ENCODE measurements at places on chromosomes 16 and 17.

- no peak for DNase-seq
These were observed 236.4 kb downstream of the HS3ST3A1 start for GRCh38 chr17:13365331-13365730.

- DNase-seq, result no peak
These were observed at the start of gene PDE6G for GRCh38 chr17:81656118-81656743. PDE6G (minus strand) TSS chr17:81656542; CDS start chr17:81653305, 3,237 bp downstream.

- no peak for DNase-seq
These were observed 911 bp downstream of the ARL16 start for GRCh38 chr17:81682565-81683207.

DNA sequence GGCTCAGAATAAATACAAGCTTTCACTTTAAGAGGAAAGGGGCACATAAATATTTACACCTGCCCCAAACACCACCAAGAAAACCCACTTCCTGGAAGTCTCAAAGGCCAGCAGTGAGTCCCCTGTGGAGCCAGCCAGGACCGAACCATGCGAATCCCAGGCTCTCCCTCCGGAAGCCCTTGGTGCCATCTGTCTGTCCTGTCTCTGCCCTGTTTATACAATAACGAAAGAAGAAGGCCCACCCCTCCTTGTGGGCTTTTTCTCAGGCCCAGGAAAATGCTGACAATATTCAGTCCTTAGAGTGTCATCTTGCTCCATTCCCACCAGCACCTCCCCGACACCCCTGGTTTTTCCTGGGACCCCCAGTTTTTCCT lies 3.6 kb upstream of the SLC6A4 start:
- DNase-seq, result no peak

DNA sequence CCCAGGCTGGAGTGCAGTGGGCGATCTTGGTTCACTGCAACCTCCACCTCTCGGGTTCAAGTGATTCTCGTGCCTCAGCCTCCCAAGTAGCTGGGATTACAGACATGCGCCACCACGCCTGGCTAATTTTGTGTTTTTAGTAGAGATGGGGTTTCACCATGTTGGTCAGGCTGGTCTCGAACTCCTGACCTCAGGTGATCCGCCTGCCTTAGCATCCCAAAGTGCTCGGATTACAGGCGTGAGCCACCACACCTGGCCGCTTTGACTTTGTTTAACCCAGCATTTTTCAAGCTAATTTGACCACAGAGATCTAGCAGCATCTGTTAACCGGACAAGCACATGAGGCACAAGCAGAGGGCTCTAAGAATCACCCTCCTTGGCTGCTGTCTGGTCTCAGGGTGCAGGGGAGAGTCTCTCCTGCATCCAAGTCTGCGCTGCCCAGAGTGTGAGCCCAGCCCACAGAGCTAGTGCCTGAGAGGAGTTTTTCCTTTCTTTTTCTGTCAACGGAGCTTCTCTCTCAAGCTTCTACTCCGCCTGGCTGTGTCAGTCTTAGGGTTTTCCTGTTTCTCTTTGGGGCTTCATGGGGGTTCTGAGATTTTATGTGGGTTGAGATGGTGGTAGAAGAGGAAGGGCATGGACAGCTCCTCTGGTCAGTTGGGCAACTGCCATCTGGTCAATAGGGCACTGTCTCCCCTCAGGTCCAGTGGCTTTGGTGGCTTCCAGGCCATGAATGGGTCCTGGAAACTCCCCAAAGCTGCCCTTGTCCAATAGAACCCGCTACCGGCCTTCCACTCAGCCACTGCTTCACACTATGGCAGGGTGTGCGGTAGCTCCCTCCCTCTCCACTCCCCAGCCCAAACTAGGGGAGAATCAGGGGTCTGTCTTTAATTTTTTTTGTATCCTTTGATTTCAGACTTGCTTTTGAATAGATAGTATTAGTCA lies 59.6 kb downstream of the TNFRSF13B start:
- DNase-seq, result no peak

DNA sequence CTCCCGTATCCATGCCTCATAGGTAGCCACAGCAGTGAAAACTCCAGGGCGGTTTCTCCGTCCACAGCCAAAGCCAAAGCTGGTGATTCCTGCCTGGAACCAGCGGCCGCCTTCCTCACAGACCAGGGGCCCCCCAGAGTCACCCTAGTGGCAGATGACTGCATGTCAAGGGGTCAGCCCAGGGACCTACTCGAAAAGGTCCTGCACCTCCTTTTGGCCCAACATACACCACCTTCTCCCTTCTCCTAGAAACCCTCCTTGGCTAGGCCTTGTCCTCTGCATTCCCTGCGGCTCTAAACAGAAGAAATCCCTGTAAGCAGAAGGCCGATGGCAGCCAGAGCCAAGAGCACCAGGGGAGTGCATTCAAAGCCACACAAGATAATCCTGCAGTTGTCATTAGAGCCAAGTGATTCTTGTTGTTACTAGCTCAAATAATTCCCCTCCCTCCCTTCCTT lies 6.1 kb downstream of the PRSS36 start:
- DNase-seq, result no peak

- DNase-seq, result no peak
These were observed 17.2 kb downstream of the ADAM11 start for GRCh38 chr17:44775838-44776621.

- no peak for DNase-seq
These were observed 134.4 kb upstream of the NLRP1 start for GRCh38 chr17:5718726-5719125.

- DNase-seq, result no peak
These were observed 10.0 kb downstream of the SLC22A31 start for GRCh38 chr16:89190150-89190958.

DNA sequence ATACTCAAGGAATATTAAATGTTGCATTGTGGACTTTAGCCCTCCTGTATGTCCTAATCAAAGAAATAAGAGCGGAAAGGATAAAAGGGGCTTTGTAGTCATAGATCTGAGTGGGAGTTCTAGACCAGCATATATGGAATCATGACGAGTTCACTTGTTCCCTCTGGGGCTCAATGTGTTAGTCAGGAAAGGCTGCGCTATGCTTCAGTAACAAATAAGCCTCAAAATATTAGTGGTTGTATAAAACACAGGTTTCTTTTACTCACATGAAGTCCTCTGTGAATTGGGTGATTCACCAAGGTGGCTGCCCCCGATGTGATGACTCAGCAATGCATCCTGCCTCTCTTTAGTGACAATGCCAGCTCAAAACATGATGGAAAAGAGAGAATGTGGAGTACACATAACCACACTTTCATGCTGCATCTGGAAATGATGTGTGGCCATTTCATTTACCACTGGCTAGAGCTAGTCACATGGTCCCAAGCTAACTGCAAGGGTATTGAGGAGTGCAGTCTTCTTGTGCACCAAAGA lies 63.3 kb upstream of the IRX5 start:
- no peak for DNase-seq

DNA sequence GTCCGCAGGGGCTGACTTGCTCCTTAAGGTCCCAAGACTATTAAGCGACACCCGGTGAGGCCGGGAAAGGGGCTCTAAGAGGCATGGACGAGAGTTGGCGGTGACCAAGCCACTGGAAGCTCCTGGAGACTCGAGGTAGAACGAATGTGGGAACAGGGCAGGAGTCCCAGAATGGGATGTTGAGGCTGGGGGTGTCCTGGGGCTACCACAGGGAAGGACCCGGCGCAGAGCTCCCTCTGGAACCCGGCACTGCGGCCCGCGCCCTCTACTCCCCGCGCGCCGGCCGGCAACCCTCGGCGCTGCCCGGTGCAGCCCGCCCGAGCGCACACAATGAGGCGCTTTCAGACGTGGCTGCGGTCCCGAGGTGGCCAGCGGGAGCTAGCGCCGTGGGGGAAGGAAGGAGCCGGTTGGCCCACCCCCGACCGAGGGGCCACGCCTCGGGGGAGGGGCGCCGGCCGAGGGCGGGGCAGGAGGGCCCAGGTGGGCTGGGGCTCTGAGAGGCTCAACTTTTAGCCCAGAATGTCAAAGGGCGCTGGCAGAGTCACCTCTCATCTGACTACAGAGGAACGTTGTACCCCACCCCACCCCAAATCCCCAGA lies at the start of gene CHST6:
Gene CHST6 (minus strand): TSS at position 366 of the 599 bp plus-strand sequence. CDS start 15,613 bp downstream, outside the sequence.
- no peak for DNase-seq

- no peak for DNase-seq
These were observed 282.9 kb downstream of the SOX9 start for GRCh38 chr17:72403713-72404209.

DNA sequence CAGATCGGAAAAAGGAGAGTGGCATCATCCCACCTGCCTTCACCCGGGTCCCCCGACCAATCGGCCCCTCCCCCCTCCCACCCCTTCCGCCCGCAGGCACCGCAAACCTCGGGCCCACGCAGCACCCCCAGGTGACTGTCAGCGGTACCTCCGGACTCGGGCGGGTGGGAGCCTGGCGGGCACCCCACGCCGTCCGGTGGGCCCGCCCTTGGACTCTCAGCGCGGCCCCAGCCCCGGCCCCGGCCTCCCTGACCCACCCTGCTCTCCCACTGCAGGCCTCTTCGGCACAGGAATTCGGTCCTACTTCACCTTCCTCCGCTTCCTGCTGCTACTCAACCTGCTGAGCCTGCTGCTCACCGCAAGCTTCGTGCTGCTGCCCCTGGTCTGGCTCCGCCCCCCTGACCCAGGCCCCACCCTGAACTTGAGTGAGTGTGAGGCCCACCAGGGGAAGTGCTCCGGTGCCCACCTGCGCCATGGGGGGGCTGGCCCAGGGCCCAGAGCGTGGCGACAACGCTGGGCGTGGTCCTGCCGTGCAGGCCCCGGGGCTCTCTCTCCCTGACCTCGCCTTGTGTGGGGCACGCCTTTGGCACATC lies 1.6 kb downstream of the TMC8 start:
- DNase-seq, result peak; percentile 50

GRCh38 chr16:52863000-52863399 lies 189.7 kb downstream of the CHD9NB start:
- no peak for DNase-seq

DNA sequence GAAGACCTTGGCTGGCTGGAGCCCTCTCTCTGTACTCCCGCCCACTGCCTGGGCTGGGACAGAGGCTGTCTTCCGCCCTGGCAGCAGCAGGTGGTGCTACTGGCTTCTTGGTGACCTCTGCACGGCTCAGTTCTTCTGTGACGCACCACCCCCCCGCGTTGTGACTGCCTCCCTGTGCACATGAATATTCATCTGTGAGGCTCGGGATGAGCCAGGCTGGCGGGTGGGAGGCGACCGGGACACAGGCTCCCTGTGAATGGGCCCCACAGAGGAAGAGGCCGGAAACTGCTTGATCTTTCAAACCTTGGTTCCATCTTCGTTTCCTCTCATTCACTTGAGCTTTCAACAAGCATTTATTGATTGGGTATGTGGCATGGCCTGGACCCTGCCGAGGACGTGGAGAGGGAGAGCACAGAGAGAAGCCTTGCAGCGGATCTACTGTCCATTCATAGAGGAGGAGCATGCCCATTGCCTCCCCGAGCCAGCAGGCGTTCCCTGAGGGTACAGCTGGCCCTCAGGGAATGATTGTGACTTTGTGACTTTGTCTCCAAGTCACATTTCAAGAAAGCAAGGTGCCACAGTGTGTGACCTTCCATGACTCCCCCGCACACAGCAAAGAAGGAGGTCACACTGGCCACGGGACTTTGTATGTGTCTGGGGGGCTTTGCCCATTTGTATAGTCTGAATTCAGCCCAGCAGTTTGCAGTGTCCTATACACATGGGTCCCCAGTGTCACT lies 45.0 kb downstream of the B9D1 start:
- DNase-seq, result no peak

DNA sequence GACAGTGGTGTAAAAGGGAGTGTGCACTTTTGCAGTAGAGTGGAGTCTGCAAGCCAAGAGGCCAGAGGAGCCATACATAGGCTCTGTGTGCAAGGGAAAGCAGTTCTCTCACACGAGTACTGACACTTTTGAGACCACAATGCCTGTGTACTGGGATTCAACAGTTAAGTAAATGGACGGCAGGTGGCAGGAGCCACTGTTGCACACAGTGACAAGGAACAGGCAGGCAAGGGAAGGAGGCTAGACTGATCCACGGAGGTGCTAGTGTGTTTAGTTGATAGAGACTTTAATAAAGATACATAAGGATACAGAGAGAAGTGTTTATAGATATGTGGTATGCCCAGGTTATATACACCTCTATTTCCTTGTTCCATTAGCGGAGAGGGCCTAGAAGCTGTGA lies 67.0 kb downstream of the MPRIP start:
- DNase-seq, result no peak

GRCh38 chr17:61700252-61700651 lies 109.2 kb upstream of the NACA2 start:
- DNase-seq, result no peak

DNA sequence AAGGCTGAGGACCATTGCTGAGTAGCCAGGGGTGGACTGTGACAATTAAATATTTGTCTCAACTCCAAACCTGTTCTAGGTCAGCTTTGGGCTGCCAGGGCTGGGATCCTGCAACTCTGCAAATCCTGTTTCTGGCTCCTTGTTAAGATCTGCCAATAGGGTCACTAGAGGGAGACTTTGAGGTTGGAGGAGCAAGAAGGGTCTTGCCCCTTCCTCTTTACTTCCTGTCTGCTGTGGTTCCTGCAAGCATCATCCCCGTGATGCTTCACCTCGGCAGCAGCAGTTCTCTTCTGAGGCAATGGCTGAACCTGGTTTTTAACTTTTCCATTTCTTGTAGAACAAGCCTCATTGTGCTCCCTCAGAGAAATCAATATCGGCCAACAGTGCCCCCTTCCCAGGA lies 124.6 kb downstream of the IRX5 start:
- DNase-seq, result no peak

- DNase-seq, result no peak
These were observed 381 bp downstream of the CTNS start for GRCh38 chr17:3636908-3637373.

GRCh38 chr17:71496552-71496951 lies 624.3 kb upstream of the SOX9 start:
- no peak for DNase-seq

DNA sequence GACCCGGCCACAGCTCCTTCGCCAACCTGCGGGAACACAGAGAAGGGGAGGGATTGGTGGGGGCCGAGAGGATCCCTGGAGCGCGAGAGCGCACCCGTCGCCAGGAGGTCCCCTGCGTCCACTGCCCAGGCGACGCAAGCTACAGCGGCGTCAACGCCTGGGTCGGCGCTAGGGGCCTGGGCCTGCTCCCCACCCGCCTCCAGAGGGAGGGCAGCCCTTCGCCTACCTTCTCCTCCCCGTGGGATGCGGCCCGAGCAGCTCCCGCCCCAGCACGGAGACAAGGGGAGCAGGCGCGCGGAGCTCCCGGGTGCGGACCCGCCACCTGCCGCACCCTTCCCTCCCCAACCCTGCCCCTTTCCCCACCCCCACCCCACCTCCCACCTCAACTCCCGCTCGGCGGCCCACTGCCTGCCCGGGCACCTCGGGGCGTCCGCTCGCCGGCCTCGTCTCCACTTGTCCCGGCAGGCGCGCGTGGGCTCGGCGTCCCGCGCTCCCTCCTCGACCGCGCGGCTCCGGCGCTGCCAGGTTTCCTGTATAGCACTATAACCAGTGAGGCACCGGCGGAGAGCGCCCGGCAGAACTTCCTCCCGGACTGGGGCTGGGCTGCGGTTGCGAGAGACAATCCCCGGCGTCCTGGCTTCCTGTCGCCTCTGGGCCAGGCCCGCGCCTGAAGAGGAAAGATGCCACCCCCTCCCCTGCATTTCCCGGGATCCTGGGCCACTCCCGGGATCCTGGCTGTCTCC lies 119.1 kb upstream of the SMURF2 start:
- no peak for DNase-seq

- no peak for DNase-seq
These were observed 52.7 kb upstream of the TNRC6C start for GRCh38 chr17:77905766-77906165.
